ENCODE measurements at places on chromosomes 1 and 21.

- no peak for DNase-seq
Observed at GRCh38 chr1:183303901-183304300, 114.3 kb downstream of the NMNAT2 start.

GRCh38 chr1:917466-918091 lies 6.1 kb upstream of the SAMD11 start:
- DNase-seq = no peak

DNA sequence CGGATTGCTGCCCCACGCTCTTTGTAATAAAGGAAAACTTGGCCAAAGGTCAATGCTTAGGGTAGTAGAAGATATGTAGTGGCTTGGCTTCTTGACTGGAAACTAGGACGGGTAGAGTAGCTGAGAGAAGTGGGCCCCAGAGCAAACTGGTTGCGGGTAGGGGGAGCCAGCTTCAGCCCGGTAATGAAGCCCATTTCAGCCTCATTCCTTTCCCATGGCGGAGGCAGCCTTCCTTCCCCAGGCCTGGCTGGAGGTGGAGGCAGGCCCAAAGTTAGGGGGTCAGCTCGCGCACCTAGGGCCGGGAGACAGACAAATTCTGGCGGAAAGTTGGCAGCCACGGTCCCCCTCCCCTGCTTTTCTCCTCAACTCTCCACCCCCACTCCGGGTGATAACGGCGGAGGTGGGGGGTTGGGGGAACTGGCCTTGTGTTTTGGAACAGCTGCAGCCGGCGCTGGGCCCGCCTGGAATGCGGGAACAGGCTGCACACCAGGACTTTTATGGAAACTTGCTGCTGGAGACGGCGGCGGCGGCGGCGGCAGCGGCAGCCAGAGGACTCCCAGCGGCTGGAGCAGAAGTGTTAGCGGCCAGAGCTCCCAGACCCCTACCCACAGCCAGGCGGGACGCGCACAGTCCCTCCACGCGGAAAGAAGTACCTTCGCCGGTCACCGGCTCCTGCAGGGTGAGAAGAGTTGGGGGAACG lies at the start of gene NEXN:
Gene NEXN (plus strand): TSS at position 544 of the 700 bp plus-strand sequence. CDS start 27,483 bp downstream, outside the sequence.
- no peak for DNase-seq

DNA sequence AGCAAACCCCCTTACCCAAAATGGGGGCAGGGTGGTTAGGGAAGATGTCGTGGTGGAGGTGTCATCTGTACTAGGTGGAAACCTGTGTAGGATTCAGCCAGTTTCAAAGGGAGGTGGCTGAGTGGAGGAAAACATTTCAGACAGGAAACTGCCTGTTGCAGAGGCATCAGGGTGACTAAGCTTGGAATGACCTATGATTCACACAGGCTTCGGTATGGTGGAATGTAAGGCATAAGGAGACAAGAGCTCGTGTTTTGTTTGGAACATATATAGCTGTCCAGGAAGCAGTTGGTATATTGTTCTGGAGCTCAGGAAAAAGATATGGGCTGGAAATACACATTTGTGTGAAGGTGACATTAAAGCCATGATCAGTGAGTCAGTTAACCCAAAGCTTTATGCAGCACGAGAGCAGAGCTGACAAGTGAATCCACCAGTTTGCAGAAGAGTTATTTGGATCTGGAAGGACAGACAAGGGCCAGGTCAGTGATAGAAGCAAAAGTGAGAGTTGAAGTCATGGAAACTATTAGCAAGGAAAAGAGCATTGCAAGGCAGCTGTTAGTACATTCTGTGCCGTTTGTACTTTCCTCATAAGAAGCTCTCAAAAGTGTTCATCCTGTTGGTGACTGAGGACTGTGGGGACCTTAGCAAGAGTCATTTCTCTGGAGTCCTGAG lies 12.2 kb downstream of the UTP25 start:
- no peak for DNase-seq

GRCh38 chr1:221878134-221878533 lies 136.2 kb upstream of the DUSP10 start:
- DNase-seq = no peak

DNA sequence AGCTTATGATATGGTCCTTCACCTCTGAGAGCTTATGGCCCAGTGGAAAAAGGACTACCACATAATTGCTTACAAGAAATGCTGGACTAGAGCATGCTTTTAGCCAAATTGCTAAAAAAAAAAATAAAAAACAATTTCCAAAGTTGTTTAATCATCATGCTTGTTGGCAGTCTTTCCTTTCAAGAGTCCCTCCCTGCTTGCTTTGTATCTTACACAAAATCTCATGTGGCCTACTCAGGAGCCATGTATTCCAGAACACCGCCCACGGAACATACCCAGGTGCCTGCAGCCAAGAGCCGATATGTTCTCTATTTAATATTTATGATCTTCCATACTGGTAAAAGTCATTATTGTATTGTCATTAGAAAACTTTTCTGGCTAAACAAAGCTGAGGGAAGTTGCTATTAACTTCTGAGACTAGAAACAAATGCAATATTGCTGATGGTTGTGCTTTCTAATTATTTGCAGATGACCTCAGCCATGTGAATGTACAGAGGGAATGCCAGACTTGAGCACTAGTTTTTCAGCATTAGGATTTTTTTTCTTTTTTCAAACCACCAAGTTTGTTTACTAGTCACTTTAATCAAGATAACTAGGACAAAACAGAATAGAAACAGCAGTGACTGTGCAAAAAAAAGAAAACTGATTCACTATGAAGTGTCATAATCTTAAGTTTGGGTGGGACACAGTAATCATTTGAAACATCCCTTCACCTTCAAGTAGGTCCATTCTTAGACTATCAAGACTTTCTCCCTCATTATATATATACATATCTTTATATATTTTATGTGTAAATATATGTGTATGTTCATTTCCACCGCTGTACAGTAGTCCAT lies 129.3 kb upstream of the GORAB start:
- DNase-seq = no peak

DNA sequence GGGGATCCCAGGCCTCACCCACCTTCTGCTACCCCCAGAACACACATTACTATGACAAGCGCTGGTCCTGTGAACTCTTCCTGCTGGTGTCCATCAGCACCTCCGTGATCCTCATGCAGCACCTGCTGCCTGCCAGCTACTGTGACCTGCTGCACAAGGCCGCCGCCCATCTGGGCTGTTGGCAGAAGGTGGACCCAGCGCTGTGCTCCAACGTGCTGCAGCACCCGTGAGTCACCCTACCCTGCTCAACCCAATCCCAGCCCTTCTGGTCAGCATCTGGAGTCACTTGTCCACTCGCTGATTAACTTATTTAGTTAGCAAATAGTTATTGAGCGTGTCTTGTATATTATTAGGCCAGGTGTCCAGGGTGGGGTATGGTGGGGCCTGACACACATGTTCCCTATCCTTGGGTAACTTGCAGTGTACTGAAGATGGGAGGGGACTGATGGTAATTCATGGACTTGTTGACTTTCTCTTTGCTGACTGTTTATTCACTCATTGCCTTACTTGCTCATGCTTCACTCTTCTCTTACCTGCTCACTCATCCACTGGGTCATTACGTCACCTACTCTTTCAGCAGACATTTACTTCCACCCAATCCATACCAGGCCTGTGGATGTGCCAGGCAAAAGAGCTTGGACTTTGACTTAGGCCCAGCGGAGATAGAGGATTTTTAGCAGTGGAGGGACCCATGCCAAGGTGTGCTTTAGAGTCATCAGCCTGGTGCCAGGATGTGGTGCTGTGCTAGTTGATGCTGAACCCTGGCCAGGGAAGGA lies 12.9 kb upstream of the KPNA6 start:
- no peak for DNase-seq

GRCh38 chr1:206685334-206685768 lies 646 bp downstream of the MAPKAPK2 start:
- DNase-seq = no peak

DNA sequence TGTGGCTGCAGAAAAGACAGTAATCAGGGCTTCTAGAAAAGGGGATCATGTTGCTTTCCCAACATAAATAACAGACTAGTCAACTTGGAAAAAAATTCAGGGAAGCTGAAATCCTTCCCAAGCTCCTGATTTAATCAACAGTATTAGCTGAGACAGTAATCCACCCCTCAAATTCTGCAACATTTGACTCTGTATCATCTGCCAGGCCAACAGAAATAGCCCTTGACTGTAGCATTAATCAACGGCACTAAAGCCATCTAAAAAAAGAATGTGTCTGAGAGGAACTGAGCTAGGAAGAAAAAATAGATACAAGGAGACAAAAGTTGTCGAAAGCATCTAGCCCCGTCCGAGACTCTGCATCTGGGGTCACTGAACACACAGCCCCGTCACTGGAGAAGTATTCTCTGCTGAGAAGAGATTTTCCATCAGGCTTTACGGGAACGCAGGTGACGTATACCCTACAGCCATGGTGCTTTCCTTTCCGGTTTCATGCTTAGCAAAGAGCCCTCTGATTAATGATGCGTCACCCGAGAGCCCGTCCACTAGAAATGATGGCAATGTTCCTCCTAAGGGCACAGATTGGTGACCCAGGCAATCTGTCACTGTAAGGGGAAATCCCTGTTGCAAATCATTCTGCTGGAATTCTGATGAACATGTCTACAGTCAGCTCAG lies 42.1 kb upstream of the TP53BP2 start:
- no peak for DNase-seq

- DNase-seq = no peak
Observed at GRCh38 chr1:43842175-43842498, 91.5 kb upstream of the ARTN start.

- DNase-seq = no peak
Observed at GRCh38 chr1:178733972-178734371, 8.9 kb downstream of the RALGPS2 start.

DNA sequence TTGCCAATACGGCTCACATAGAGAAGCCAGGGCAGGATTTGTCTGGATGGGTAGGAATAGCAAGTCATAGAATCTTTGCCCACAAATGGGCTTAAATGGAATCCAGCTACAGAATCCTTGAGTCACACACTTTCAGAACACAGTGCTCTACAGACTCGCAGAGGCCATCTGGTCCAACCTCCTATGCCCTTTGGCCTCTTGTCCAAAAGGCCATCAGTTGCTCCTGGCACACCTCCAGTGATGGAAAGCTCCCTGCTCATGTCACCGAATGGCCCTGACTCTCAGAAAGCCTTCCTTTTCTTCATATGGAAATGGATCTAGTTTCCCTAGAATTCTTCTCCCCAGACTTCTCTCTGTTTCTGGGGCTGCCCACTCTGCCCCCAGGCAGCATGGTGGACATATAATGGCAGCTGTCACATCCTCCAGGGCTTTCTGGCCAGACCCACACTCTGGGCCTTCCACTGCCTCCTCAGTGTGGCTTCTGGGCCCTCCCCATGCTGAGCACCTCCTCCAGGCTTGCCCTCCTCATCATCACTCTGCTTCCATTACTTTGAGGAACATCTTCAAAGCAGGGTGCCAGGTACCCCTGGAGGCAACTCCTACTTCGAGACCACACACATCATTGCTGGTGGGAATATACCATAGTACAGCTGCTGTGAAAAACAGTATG lies 33.6 kb upstream of the TRABD2B start:
- DNase-seq = no peak

DNA sequence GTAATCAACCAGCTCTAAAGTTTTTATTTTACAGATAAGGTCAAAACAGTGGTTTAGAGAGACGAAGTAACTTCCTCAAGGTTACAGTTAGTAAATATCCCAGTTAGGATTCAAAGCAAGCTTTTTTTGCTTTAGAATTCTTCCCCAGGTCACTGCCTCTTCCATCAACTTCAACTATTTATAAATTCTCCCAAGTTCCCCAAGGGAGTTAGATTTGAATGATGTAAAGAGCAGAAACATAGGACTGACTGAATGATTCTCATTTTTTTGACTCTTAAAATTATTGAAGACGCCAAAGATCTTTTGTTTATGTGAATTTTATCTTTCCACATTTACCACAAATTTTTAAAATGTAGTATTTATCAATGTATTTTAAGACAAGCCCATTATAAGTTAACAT lies 4.1 kb downstream of the POGZ start:
- no peak for DNase-seq

- DNase-seq = no peak
Observed at GRCh38 chr1:212256369-212256768, 28.8 kb upstream of the PPP2R5A start.

GRCh38 chr1:220891224-220892085 lies 12.2 kb downstream of the HLX start:
- DNase-seq = no peak

- no peak for DNase-seq
Observed at GRCh38 chr1:172380441-172381244, 39.8 kb upstream of the C1orf105 start.

DNA sequence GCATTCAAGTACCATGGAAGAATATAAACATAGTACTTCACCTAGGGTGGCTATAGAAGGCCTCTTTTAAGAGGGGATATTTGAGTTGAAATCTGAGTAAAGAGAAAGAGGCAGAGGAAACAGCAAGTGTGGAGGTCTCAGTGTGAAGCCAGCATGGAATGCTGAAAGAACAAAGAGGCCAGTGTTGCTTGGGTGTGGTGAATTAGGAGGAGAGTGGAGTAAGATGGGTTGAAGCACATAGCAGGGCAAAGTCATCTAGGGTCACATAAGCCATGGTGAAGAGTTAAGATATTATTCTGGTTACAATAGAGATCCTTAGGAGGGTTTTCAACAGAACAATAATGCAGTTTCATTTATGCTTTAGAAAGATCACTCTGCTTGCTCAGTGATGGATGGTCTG lies 37.5 kb downstream of the C1orf141 start:
- DNase-seq = no peak

- DNase-seq = no peak
Observed at GRCh38 chr1:220997791-220998190, 118.5 kb downstream of the HLX start.

DNA sequence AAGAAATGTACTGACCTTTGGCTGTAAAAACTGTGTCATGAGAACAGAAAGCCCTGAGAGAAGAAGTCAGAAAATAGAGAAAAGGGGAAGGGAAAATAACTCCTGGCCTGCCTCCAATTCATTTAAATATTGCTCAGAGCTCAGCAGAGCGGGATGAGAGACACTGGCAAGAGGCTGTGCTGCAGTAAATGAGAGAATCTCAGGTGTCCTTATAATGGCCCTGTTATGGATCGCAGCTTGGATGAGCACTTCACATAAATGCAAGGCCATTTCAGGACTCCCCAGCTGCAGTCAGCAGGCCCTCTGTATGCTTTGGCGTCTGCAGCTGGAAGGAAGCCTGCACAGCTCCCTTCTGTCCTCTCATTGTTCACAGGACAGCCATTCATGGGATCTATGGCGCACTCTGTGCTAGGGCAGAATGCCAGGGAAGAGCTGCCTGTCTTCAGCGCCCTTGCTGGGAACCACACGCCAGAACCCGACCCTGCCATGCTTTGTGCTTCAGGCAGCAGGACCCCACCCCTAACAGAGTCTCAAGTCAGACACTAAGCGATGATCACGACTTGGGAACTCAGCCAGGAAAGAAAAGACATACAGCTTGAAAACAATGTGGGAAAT lies 20.7 kb upstream of the ABCB10 start:
- DNase-seq = peak; percentile 84

- DNase-seq = no peak
Observed at GRCh38 chr1:202121006-202121405, 1.7 kb upstream of the GPR37L1 start.

GRCh38 chr1:110687250-110687649 lies 12.5 kb upstream of the KCNA3 start:
- no peak for DNase-seq

GRCh38 chr1:56506951-56507491 lies 72.3 kb downstream of the PLPP3 start:
- DNase-seq = no peak

GRCh38 chr1:2508180-2508579 lies 18.2 kb downstream of the PANK4 start:
- DNase-seq = no peak

- no peak for DNase-seq
Observed at GRCh38 chr1:175804561-175804960, 61.2 kb upstream of the TNR start.

- DNase-seq = no peak
Observed at GRCh38 chr21:46244602-46245001, 16.0 kb upstream of the LSS start.
